ENCODE measurements at places on chromosomes 3 and 15.

DNA sequence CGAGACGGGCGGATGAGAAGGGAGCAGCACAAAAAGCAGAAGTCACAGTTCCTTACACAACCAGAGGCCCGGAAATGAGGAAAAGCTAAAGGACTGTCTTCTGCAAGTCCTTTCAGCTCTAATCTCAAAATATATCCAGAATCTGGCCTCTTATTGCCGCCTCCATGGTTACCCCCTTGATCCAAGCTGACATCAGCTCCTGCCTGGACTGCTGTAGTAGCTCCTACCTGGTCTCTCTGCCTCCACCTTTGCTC lies 324.0 kb upstream of the ROPN1 start:
- DNase-seq = no peak

DNA sequence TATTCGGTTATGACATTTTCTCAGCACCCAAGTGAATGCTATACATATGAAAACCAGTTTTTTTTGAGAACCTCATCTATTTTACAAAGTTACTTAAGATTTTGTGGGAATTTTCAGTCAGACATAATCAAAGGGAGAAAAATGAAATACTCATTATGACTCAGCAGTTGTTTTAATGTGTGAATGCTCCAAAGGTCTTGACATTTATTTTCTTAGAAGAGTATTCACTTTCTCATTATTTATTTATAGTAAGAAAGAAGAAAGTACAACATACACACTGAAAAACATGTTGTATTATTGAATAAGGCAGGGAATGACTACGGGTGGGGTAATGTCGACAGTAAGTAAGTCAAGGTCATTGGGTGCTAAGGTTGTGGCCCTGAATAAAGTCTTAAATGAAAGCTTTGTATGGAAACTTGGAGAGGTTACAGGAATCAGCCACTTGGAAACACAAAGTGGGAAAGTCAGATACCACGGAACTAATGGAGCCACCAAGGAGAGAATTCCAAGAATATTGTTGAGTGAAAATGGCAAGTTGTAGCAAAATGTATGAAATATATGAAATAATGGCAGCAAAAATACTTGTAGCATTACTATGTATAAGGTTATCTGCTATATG lies 844.5 kb downstream of the TBL1XR1 start:
- DNase-seq = no peak

GRCh38 chr15:67578020-67578600 lies 35.6 kb downstream of the MAP2K5 start:
- no peak for DNase-seq

DNA sequence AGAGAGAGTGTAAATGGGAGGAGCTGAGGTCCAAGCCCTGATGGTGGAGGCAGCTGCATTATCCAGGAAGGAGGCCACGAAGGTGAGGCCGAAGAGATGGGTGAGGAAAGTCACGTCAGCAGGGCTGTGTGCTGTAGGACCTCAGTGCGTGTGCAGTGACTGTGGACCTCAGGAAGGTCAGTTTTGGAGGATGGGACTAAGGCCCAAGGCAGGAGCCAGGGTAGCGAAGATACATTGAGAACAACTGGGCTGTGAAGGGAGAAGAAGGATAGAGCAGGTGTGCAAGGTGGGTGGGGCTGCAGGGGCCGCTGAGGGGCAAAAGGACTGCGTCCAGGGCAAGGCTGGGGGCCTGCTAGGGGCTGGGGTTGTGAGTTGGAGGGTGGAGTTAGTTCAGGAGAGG lies 4.9 kb downstream of the KLHL40 start:
- DNase-seq = no peak

GRCh38 chr15:71275098-71275497 lies 159.8 kb downstream of the THSD4 start:
- no peak for DNase-seq

Measured in activated naive CD4-positive, alpha-beta T cell (primary cell).